Amniotic epithelial cell (primary cell): ENCODE measurements at places on chromosomes 2 and 18.

- peak; percentile 71 for DNase-seq
Measured at GRCh38 chr2:25822190-25823117, 55.8 kb downstream of the ASXL2 start.

- DNase-seq = no peak
Measured at GRCh38 chr2:155145758-155146229, 447.3 kb downstream of the KCNJ3 start.

DNA sequence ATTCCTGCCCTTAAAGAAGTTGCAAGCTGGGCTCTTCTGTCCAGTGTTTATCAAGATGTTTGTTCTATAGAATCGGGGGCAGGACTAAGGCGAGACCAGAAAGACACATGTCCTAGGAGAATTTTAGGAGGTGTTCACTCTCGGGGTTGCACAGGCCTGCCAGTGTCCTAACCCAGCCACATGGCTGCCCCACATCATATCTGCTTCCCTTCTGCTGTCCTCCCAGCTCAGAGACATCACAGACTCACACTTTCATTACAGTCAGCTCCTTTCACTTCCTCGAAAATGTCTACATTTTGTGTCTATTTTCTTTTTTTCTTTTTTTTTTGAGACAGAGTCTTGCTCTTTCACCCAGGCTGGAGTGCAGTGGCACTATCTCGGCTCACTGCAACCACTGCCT lies 10.7 kb upstream of the MRO start:
- DNase-seq = no peak

- DNase-seq = peak; percentile 9
Measured at GRCh38 chr2:108193251-108193650, 46.5 kb upstream of the SULT1C3 start.

GRCh38 chr2:218003981-218004419 lies 1.2 kb upstream of the TNS1 start:
- peak; percentile 66 for DNase-seq
